ENCODE measurements at places on chromosomes 2 and 18. TPM values are rescaled to one million over a fixed set of nuclear protein-coding genes. Genes with fewer than 3 reads are reported as not detected.

The IGFBP5 gene
- 0.27 TPM for total RNA-seq

The RIT2 gene
- not detected for total RNA-seq

The RPRM gene
- total RNA-seq, result not detected

The EGR4 gene
- 0.09 TPM for total RNA-seq

The VWC2L gene
- total RNA-seq, result not detected

The PLEK gene
- total RNA-seq, result 0.06 TPM

The RAX gene
- not detected for total RNA-seq

The RNU2-63P gene
- not detected for total RNA-seq

The BIN1 gene
- total RNA-seq, result 32.2 TPM

The IL36B gene
- total RNA-seq, result not detected

The ZDBF2 gene
- 0.64 TPM for total RNA-seq

The TMEM37 gene
- total RNA-seq, result 1.5 TPM

The TEX44 gene
- not detected for total RNA-seq

The KCNE4 gene
- 0.69 TPM for total RNA-seq

The ALK gene
- not detected for total RNA-seq

The IL1F10 gene
- not detected for total RNA-seq

The LRRTM1 gene
- total RNA-seq, result not detected

The DOCK10 gene
- total RNA-seq, result 31.4 TPM

The HOXD4 gene
- total RNA-seq, result 0.27 TPM

The EIF2B4 gene
- 62.2 TPM for total RNA-seq

The DUSP19 gene
- 0.78 TPM for total RNA-seq

The TBR1 gene
- total RNA-seq, result 0.03 TPM

The PSMA8 gene
- not detected for total RNA-seq

The ALKAL2 gene
- total RNA-seq, result not detected

The NEU4 gene
- 0.08 TPM for total RNA-seq

The KCNG2 gene
- not detected for total RNA-seq

The APLF gene
- total RNA-seq, result 0.66 TPM

The ASB3 gene
- total RNA-seq, result 9.1 TPM

Measured in A549 treated with GW870086 at 1 μM for 4 hours (cell line).